ENCODE measurements at places on chromosomes 2 and 18.
A peak's percentile ranks its signal among the peaks of the same experiment; 100 is the strongest.

DNA sequence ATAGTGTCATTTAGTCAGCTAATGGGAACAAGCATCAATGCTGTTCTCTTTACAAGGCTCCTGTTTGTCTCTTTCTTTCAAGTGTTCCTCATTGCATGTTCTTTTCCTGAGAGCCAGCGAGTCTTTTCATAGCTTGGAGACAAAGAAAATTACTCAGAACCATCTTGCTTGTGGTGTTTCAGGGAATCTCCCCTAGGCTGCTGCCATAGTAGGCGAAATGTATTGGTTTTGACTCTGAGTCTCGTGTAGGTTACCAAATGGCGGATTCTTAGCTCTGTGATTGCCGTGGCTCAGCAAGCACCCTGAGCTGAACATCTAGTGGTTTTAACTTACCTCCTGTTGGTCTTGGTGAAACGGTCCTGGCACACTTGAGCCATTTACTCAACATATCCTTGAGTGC is 68.7 kb downstream of the RHBDD1 start:
- DNase-seq = no peak

DNA sequence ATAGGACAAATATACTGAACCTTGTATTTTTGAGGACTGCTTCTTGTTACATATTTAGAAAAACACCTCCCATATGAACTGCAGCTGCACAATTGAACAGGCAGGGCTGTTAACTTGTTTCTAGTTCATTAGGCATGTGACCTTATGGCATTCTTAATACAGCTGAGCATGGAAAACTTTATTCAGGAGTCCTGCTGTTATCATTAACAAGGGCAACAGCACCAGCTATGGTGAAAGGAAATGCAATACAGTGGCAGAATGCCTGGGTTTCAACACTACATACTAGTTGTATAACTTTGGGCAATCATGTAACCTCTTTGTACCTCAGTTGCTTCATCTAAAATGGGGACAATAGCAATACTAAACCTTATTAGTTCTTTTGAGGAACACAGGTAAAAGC is 71.8 kb downstream of the GDF7 start:
- peak; percentile 15 for DNase-seq

- no peak for DNase-seq
Observed at GRCh38 chr2:105954891-105955290, 210.2 kb downstream of the NCK2 start.

DNA sequence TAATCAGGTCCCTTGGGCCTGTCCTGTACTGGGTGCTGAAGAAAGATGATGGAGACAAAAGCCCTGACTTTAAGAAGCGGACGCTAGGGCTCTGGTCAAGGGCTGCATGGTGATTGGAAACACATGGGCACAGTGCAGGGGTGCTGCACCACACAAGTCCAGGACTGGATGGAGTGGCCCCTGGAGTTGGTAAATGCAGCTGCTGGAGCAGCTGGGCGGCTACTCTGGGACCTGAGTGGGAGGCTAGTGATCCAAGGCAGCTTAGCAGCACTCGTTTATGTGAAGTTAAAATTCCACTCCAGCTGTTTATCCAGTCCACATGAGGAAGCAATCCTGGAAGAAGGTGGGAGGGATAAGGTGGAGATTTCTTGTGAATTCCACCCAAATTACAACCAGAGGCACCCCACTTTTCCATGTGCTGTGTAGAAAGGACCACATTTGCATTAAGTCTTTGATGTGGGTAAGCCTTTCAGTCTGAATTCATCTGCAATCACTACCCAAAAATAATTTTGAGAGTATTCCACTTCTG is 24.9 kb downstream of the MERTK start:
- DNase-seq = peak; percentile 68

GRCh38 chr2:209460151-209460761 is 36.4 kb downstream of the MAP2 start:
- DNase-seq = no peak

GRCh38 chr18:44835703-44836102 is 155.0 kb downstream of the SETBP1 start:
- no peak for DNase-seq

- no peak for DNase-seq
Observed at GRCh38 chr2:19857100-19857499, 44.7 kb downstream of the TTC32 start.

- no peak for DNase-seq
Observed at GRCh38 chr18:76315722-76316230, 179.3 kb downstream of the ZNF516 start.

DNA sequence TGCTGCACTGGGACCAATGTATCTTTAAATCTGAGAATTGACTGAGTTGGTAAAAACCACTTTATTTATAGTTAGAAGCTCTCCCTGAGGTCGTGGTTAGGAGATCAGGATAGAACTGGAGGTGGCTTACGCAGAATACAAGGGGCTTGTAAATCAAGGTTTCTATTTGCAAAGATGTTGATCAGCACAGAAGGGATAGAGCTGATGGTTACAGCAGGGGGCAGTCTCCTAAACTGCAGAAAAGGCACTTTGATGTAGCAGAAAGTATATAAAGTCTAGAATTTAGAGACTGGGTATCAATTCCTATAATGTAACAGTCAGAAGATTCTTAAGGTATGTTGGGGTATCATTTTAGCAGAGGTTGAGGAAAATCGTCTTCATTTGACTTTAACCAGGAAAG is 25.2 kb upstream of the ACVR1 start:
- DNase-seq = no peak

GRCh38 chr2:101696272-101697123 is 1.0 kb upstream of the MAP4K4 start:
- DNase-seq = no peak

DNA sequence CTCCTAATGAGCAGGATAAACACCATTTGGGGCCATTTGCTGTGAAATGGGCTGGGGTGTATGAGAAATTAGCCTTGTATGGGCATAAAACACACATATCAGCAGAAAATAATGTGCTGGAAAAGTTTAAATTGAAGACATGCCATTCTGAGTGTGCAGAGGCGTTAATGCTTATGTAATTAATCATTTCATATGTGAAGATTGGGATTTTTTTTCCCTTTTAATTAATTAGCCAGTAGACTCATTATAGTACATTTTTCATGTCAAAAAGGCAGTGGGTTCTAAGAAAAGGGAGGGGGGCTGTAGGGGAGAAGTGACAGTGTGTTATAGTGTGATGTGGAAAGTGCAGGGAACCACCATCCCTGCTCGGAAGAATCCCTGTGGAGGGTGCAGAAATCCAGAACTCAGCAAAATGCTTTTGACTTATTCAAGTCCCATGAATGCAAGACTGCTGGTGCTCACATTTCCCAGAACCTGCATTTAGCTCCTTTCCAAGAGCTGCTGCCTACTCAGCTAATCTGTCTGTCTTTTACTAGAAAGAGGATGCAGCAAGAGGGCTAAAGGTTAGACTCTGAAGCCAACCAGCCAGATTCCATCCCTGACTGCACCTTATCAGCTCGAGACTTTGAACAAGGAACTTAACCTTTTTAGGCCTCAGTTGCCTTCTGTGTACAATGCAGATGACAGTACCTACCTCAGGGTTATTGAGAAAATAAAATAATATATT is 11.6 kb upstream of the COX7A2L start:
- DNase-seq = no peak

DNA sequence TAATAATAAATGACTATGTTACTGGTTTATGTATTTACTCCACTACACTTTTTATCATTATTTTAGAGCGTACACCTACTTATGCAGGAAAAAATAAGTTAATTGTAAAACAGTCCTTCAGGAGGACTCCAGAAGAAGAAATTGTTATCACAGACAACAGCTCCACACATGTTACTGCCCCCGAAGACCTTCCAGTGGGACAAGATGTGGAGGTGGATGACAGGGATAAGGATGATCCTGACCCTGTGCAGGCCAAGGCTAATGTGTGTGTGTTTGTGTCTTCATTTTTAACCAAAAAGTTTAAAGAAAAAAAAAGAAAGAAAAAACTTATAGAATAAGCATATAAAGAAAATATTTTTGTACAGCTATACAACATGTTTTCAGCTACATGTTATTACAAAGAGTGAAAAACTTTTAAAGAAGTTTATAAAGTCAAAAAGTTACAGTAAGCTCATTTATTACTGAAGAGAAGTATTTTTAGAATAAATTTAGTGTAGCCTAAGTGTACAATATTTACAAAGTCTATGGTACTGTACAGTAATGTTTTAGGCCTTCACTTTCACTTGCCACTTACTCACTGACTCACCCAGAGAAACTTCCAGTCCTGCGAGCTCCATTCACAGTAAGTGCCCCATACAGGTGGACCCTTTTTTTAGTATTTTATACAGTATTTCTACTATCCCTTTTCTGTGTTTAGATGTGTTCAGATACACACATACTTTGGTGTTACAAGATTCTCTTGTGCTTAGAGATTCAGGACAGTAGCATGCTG is 7.5 kb downstream of the TGFBRAP1 start:
- DNase-seq = no peak

DNA sequence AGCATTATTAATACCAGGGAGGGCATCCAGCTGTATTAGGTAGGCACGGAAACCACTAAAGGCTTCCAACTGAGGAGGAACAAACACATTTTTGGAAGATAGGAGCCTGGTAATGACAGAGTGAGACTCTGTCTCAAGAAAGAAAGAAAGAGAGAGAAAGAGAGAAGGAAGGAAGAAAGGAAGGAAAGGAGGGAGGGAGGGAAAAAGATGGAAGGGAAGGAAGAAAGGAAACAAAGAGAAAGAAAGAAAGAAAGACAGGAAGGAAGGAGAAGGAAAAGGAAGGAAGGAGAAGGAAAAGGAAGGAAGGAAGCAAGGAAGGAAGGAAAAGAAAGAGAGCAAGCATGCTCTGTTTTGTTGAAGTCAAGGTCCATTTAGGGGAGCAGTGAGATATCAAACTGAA is 103.8 kb upstream of the RFX8 start:
- DNase-seq = no peak

DNA sequence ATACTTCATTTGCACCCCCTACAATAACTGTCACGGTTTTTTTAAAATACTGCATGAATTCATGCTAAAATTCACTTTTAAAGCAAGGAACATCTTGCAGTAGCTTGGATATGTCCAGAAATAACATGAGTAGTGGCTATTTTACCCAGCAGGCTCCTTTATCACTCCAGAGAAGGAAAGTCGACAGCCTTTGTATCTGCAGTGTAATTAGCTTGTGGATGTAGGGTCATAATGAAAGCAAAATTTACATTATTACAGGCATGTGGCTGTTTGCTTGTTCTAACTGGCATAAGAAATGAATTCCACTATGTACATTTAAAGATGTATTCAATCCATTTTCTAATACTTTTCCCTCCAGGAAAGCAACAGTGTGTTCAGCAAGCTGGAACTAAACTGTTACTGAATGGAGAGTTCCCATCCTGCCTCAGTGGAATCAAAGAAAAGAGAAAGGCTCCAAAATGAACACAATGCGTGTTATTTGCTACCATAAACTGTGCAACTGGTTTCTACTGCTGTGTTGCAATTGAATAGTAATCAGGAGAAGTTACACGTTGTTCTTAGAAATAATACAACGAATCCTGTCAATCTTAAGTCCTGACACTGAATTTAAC is 321.2 kb upstream of the VRK2 start:
- DNase-seq = no peak

DNA sequence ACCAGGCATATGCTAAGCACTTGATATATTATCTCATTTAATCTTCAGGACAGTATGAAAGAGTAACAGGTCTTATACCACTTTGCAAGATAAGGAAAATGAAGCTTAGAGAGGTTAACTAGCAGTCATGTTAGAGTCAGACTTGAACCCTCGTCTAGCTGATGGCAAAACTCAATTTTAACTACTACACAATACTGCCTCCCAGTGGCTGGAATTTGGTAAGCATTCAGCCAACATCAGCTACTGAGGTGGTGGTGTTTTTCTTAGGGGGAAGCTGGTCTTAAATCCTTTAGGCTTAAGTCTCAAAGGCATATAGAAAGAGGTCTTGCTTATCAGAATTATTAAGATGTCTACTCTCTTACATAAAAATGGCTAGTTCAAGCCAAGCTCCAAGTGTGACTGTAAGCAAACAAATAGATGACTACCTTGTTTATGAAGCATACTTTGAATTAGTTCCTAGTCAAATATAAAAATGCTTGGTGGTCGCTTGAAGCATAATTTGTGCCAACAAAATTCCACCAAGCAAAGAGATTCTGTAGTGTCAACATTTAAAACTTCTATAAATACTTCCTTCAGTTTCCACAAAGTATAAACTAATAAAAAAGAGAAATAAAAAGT is 325.4 kb upstream of the FIGN start:
- DNase-seq = peak; percentile 9

- DNase-seq = peak; percentile 37
Observed at GRCh38 chr18:69265656-69266055, 135.0 kb upstream of the DOK6 start.

GRCh38 chr2:115560666-115561065 is 1118.2 kb downstream of the DPP10 start:
- no peak for DNase-seq

- no peak for DNase-seq
Observed at GRCh38 chr2:53752385-53752784, 15.2 kb upstream of the CHAC2 start.

DNA sequence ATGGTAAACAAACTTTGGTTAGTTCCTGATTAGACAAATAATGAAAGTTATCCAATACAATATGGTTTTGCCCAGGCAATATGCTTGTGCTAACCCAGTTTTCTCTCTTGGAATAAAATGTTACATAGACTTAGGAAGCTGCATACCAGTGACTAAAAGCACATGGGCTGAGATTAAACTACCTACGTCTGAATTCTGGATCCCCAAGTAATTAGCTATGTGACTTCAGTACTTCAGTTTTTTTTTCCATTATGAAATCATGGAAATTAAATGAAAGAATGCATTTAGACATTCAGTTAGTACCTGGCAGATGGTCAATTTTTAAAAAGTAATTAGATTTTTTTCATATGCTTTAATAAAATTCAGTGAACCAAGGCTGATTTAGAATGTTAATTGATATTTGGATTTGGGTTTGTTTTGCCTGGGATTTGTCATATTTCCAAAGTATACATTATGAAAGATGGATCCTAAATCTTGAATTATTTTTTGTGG is 213.9 kb downstream of the PTH2R start:
- DNase-seq = no peak

- DNase-seq = no peak
Observed at GRCh38 chr2:26507088-26507487, 29.2 kb upstream of the OTOF start.

DNA sequence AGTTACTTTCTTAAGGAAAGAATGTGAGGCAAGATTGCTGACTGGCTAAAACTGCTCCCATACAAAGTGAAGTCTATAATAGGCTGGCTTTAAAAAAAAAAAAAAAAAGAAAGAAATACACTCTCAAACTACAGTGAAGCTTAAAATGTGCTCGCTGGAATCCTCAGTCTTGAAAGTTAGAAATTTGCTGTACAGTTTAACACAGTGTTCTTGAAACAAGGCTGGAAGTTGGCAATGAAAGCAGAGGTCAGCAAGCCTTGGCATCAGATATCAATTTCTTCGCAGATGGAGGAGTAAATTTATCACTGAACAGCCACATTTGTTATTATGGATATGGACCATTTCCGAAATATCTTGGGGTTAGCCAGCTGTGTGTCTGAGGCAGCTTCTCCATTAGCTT is 392.9 kb downstream of the ZNF516 start:
- no peak for DNase-seq

Data from fibroblast of gingiva (primary cell).